ENCODE measurements at places on chromosomes 3 and 15.

GRCh38 chr15:80123034-80123433, 29.8 kb upstream of the FAH start:
- DNase-seq: no peak

DNA sequence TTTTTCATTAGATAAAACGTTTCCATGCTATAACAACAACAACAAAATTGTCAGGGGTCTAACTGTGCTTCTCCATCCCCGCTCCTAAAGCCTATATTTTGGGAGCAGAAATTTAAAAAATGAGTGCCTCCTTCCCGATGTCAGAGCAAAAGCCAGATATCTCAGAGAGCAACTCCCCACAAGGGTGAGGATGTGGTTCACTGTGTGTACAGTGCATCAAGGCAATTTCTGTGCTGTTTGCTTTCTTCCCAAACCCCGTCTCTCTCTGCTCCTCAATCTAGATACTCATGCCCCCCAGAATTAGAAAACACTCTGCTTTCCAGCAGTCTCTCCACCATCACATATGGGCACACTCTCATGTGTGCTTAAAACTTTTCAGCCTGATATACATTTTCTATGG, 76.7 kb upstream of the MBNL1 start:
- no peak for DNase-seq

DNA sequence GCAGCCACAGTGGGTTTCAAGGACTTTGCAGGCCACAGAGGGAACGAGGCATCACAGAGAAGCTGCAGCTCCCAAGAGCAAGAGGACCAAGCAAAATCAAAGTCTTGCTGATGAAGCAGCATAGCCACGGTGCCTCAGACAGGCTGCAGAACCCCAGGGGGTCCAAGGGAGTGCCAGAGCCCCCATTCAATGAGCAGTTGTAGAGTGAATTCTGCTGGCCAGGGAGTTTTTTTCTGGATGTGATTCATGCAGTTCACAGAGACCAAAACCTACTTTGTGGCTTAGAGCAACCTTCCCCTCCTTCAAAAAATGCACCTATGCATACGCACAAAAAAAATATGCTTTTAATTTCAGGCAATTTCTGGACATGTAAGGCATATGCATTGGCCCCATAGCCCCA, 409.0 kb downstream of the VPS13C start:
- DNase-seq: no peak

DNA sequence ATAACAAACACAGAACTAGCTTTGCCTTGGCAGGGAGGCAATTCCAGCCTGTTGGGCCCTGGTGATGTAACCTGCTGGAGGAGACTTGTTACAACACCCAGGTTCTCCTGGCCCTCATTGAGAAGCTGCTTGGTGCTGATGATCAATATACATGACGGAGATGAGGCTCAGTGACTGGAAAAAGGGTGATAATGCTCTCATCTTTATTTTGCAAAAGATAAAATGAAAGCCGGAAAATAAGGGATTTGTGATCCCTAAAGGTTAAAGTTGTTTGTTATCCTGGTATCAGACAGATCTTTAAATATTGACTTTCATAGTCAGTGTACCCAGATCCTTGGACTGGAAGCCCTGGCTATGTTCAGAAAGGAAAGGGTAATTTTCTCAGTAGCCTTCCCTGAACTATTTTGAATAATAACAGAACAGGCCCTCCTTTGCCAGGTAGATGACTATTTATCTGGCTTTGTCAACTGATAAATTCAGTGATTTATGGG, 118.9 kb upstream of the MEIS2 start:
- DNase-seq: no peak

DNA sequence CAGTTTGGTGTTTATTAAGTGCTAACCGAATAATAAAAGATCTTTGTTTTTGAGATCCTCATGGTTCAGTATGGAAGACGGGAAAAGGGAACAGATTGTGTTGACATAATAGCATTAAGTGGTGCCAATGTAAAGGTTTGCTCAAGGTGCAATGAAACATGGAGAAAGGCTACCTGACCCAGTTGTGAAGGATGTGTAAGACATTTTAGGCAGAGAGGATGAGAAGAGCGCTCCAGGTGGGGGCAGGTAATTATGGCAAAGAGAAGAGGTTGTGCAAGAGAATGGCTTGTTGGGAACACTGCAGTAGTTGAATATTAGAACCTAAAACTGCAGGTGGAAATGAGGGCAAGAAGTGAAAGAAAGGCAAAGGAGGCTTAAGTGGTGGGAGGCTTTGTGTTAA, 140.8 kb downstream of the DIPK2A start:
- no peak for DNase-seq

- no peak for DNase-seq
Measured at GRCh38 chr3:82791241-82791640, 1029.8 kb upstream of the GBE1 start.

- DNase-seq: no peak
Measured at GRCh38 chr3:88093266-88093665, 34.2 kb downstream of the ZNF654 start.

- no peak for DNase-seq
Measured at GRCh38 chr3:187025656-187026316, 95.5 kb downstream of the ST6GAL1 start.

GRCh38 chr3:45915518-45916231, 27.6 kb upstream of the CXCR6 start:
- peak; percentile 84 for DNase-seq
